ENCODE measurements at places on chromosomes 5 and 9.

DNA sequence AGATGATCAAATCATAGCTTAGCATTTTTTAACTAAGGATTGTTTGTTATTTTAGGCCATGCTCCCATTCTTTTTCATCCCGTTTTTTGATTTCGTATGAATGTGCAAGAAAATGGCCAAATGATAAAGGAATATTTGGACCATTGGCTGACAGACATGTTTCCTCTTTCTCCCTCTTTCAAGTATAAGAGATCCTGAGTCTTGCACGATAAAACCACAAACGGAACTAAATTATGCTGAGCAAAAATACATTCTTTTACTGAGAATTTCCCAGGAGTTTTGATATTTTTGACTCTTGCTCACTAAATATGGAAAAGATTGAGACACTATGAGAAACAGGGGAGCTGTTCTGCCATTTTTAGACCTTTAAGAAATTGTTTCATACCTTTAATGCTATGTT, 90.4 kb upstream of the KLF9 start:
- peak; percentile 86 for DNase-seq

- no peak for DNase-seq
These were observed 6.7 kb downstream of the DDX31 start for GRCh38 chr9:132663117-132663516.

DNA sequence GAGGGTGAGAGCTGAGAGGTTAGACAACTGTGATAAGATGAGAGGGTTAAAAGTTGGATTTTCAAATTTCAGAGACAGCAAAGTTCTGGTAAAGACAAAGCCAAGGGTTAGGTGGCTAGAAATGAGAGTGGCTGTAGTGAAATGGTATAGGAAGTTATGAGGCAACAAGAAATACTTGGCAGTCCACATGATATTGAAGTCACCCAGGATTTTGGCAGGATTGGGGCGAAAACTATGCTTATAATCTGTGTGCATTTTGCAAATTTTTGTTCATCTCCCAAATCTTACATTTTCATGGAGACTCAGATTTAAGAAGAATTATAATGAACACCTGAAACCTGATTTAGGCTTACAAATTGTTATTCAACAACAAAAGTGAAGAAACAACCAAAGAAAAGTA, 35.6 kb downstream of the C9 start:
- no peak for DNase-seq

- no peak for DNase-seq
These were observed 48.4 kb upstream of the GNE start for GRCh38 chr9:36306471-36307306.

DNA sequence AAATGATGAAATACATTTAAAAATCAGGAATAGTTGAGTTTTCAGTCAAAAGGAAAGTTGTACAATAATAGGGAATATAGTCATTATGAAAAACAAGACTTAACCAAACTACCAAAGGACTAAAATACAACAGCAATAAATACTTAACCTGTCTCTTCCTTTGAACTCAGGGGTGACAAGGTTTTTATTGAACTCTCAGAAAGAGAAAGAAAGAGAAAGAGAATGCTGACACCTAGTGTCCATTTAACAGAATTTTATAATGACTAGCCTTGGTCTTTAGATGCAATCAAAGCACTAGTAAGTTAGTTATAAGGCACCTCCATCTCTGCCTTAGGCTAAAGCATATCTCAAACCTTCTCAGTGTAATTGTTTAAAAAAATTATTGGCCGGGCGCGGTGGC, 47.5 kb downstream of the UIMC1 start:
- peak; percentile 44 for DNase-seq

- no peak for DNase-seq
These were observed 547.2 kb downstream of the CSNK1G3 start for GRCh38 chr5:124059200-124059599.

GRCh38 chr5:74640954-74641734, 616 bp upstream of the ENC1 start:
- DNase-seq = peak; percentile 63

DNA sequence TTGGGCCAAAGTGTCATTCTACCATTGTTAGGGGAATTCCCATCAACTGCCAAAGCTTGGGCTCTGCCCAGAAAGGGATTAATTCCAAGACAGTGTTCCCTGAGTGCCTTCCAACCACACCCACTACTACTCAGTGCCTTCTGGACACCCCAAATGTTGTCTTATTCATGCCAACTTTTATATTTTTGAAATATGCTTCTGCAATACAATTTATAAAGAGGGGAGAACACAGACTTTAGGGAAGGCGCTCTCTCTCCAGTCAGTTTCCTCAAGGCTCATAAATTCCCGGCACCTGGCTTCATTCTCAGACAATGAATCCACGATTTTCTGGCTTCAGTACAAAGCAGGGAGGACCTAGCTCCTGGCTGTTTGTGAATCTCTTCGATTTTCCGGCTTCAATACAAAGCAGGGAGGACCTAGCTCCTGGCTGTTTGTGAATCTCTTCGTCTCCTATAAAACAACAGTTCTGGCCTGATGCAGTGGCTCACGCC, 120.1 kb upstream of the MYO10 start:
- no peak for DNase-seq

DNA sequence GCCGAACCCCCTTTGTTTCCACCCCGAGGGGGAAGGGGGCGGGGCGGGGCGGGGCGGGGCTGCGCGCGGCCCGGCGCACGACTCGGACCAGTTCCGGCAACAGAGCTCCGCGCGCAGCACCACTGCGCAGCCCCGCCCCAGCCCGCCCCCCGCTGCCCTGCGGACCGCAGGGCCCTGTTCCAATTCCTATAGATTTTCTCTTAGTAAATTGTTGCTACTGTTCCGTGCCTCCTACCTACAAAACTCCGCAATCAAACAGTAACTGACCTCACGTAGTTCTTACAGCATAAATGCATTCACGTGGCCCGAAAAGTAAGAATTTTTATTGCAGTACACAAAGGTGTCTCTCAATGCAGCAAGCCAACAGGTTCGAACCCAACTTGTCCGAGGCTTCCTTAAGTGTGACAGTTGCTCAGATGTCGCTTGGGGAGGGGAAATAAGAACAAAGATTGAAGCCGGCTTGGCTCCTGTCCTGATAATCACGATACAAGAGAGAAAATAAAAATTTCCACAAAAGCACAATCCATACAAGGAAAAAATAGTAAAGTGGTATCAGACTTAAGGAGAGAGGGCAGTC, 1.2 kb upstream of the RNF38 start:
- DNase-seq = peak; percentile 86

- DNase-seq = no peak
These were observed 119.6 kb upstream of the RETREG1 start for GRCh38 chr5:16736158-16736995.

DNA sequence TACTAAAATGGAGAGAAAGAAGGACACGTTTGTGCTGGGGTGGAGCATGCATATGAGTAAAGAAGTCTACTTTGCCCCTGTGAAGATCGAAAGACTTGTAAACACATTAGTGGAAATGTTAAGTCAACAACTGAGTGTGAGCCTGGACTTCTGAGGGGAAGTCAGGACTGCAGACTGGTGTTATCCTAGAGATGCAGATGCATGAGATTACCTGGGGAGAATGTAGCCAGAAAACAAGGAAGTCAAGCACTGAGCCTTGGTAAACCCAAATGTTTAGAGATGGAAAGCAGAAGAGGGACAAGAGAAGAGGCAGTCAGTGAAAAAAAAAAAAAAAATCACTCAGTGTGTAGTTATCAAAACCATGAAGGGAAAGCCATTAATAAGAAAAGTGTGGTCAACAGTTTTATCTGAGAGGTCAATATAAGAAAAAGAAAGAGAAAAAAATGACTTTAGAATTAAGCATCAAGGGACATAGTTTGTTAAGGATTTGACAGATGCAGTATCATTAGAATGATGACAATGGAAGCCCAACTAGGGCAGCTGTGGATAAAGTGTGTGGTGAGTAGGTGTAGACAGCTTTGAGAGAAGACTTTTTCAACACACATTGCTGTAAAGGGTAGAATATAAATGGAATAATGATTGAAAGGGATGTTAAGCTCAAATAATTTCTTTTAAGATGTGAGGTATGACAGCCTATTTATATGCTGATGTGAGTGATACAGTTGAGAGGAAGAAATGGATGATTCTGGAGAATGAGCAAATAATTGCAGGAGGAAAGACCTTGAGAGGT, 22.2 kb downstream of the JAKMIP2 start:
- no peak for DNase-seq

GRCh38 chr9:81052846-81053245, 636.5 kb downstream of the TLE1 start:
- DNase-seq = peak; percentile 42

Data from suppressor macrophage treated with lipopolysaccharide for 1 hour (primary cell).